ENCODE measurements at places on chromosomes 1 and 21.

DNA sequence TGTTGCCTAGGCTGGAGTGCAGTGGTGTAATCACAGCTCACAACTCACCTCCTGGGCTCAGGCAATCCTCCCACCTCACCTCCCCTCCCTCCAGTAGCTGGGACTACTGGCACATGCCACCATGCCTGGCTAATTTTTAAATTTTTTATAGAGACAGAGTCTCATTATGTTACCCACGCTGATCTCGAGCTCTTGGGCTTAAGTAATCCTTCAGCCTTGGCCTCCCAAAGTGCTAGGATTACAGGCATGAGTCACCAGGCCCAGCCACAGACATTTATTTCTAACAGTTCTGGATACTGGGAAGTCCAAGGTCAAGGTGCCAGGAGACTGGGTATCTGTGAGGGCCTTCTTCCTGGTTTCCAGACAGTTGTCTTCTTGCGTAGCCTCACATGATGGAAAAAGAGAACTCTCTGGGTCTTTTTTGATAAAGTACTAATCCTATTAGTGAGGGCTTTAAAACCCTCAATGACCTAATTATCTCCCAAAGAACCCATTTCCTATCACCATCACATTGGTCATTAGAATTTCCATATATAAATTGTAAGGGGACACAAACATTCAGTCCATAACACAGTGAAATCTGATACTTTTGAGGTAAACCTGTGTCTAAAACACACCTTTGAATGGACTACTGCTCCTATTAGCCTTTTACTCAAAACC, 67.9 kb downstream of the PHACTR4 start:
- DNase-seq: no peak

- DNase-seq: no peak
Observed at GRCh38 chr21:38383411-38384237, 114.7 kb downstream of the ERG start.

DNA sequence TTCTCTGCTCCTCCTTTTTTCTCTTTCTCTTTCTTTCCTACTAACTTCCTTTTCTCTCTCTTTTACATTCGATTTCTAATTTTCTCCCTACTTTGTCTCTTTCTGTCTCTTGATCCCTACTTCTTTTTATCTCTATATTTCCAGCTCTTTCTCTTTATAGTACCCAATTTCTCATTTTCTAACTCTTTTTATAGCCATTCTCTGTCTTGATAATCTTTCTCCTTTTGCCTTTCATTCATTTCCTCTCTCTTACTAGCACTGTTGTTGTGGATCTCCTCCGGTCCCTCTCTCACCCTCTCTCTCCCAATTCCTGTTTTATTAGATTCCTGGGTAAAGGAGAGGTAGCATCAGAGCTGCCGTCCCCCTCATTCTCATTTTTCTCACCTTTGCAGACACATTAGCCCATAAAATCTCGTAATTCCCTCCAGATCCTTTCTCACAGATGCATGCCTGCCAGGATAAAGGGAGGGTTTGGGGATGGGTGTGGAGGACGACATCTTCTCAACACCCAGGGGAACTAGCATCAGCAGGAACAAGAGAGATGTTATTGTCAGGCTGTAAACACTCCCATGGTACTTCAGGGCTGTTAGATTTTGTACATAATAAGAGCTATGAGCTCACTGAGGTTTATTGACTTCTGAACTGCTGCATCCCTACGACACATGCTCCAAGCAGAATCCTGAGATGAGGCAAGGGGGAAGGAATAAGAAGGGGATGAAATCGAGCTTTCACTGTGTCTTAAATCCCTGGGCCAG, 159.0 kb upstream of the GALNT2 start:
- no peak for DNase-seq

DNA sequence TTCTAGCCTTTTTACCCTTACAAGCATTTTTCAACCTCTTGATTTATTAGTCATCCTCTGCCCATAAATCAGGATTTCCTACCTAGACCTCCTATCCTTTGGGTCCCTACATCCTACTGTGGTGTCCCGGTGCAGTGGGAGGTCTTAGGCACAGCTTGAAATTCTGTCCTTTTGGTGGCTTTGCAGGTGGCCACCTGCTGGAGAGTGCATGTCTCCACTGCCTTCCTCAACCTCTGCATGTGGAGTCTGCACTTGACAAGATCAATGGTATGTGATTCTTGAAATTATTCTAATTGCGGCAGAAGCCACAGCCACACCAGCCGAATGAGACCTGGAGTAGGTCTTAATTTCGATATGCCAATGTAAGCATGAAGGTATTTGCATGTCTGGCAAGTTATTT, 11.4 kb upstream of the KCNA3 start:
- peak; percentile 49 for DNase-seq

DNA sequence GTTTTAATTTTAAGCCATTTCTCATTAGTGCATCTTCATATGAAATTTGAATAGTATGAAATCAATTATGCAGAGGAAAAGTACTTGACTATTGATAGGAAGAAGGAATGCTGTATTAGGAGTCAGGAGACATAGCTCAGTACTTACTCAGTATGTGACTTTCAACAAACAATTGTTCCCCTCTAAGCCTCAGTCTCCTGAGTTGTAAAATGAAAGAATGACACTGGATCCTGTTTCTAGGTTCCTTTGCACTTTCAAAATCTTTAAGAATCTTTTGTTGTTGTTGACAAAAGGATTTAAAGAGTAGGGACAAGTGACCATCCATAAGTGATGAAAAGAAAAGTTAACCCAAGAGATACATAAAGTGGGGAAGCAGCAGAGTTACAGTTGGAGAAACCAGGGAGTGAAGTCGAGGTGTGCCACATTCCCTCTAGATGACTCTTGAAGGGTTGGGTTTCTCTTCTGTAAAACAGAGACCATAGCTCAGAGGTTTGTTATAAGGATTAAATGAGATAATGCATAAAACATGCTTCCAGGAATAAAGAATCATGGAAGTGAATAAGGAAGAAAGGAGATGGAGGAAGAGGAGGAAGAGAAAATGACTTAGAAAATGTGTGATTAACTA, 105.7 kb upstream of the KCNJ15 start:
- DNase-seq: no peak

Measured in CD4-positive, alpha-beta T cell treated with Interleukin-12 subunit alpha and Interleukin-12 subunit beta, for 1 hour (primary cell).